Caki2 (cell line): ENCODE measurements at places on chromosomes 4 and X.

GRCh38 chrX:120726294-120726693, 96.4 kb upstream of the C1GALT1C1 start:
- no peak for DNase-seq

DNA sequence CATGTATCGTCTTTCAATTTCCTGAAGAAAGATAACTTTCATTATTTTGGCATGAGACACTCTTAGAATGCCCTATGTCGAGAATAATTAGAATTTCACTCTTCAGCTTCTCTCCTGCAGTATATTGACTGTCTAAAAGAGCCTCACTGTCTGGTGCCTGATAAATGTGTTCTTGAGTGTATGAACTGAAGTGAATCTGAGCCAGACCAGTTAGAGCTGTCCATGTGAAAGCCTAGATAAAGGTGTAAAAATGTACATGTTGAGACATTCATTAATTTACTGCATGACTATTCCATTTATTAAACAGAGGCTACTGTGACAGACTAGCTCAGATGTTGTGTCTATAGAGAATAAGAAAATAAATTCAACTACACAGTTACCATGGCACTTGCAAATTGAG, 283.2 kb downstream of the PCDH18 start:
- no peak for DNase-seq

DNA sequence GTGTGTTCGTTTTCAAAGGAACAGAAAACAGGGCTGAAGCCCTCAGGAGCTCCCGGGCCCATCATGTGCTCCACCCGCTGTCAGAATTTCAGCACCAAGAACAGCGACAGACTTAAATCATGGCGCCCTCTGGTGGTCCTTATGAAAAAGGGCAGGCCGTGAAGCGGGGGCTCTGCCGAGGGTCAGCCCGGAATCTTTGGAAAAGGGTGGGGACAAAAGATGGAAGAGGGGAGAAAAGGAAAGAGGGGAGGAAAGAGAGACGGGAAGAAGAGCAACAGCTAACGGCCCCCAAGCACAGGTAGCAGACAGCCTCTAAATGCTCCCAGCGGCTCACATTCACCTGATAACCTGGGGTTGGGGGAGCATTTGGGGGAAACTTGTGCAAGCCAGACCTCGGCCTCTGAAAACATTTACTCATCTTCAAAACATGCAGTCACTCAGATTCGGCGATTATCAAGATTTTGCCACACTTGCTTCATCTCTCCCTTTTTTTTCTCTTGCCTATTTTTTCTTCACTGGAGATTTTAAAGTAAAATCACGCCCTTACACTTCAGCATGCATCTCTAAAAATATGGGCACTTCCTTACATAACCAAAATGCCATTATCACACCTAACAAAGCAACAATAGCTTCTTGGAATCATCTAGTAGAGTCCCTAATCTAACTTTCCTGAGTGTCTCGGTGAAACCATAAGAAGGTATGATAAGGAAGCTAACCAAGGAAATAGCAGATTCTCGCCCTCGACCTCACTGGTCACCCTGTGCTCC, 28.1 kb upstream of the MAN2B2 start:
- peak; percentile 42 for DNase-seq

- DNase-seq: no peak
Observed at GRCh38 chr4:20878806-20879205, 178.5 kb downstream of the PACRGL start.

GRCh38 chrX:9351126-9351525, 113.7 kb upstream of the TBL1X start:
- DNase-seq: no peak

DNA sequence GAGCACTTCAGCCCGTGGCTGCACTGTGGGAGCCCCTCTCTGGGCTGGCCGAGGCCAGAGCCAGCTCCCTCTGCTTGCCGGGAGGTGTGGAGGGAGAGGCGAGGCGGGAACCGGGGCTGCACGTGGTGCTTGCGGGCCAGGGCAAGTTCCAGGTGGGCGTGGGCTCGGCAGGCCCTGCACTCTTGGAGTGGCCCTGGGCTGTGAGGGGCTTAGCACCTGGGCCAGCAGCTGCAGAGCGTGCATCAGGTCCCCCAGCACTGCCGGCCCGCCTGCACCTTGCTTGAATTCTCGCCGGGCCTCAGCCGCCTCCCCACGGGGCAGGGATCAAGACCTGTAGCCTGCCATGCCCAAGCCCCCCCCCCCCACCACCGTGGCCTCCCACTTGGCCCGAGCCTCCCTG, 28.9 kb upstream of the APOOL start:
- DNase-seq: no peak

DNA sequence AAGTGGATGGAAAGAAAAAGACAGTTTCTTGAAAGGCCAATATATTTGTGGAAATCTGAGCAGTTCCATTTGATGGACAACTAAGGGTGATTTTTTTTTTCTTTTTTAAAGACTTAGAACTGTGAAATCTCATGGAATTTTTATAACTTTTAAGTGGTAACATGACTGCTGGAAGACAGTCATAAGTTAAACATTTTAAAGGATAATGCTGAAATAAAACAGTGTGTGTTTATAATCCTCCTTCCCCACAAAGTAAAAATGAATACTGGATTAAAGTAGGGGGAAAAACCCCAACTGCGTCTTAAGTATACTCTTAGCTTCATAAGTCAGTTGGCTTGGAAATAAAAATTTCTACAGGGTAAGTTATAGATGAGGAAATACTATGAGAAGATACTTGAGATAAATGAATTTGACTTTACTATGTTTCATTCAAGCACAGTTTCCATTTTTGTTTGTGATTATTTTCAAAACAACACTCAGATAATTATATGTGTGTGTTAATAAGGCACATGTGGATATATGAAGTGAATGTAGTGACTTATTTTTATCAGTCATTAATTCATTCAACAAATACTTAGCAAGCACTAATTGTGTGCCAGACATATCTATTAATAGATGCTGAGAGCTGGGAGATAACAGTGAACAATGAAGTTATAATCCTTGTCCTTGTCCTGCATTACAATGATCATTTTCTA, 129.2 kb upstream of the ETNPPL start:
- DNase-seq: no peak
